ENCODE measurements at places on chromosomes 12 and 14.
A peak's percentile ranks its signal among the peaks of the same experiment; 100 is the strongest.

GRCh38 chr14:99318959-99319295, 46.9 kb upstream of the BCL11B start:
- DNase-seq = no peak

DNA sequence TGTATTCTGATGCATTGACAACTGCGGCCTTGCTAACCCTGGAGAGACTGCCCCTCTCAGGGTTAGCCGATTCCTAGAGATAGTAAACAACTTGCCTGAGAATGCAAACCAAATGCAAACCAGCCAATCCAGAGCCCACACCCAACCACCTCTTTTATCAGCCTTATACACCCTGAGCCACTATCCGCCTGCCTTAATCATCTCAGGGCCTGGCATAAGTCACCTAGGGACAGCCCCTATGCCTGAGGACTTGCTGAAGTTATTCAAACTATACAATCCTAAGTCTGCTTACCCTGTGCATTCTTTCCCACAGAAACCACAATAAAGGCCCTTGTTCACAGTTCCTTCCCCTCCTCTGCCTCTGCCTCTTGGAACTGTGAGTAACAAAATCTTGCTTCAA, 177.2 kb downstream of the KCNA5 start:
- no peak for DNase-seq

DNA sequence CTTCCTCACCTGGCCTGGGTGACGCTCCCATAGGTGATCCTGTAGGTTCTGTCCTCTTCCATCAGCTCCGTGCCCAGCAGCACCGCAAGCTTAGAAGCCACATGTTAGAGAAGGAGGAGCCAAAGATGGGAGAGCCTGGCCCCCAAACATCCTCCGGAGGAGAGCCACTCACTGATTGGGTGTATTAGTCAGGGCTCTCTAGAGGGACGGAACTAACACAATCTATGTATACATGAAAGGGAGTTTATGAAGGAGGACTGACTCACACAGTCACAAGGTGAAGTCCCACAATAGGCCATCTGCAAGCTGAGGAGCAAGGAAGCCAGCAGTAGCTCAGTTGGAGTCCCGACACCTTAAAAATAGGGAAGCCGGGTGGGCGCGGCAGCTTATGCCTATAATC, 1273.1 kb upstream of the TMEM132C start:
- DNase-seq = no peak

DNA sequence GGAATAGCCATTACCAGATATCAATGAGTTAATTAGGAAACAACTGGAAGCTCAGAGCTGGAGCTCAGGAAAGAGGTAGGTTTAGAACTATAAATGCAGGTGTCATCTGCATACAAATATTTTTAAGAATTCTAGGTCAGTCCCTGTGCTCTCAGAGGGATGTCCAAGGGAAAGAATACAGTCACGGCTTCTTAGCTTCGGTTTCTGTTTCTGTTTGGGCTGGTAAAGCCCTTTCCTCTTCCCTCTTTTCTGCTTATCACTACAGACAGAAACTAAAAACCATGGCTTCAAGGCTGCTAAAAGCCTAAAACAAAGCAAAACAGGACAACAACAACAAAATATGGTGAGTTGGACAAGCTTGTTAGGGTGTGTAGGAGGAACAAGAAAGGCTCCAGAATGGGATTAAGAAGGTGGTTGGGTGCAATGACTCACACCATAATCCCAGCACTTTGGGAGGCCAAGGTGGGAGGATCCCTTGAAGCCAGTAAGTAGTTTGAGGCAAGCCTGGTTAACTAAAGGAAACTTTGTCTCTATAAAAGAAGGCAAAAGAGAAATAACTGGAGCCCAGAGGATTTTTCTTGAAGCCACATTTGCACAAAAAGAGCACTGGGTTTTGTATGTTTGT, 113.0 kb downstream of the SEC23A start:
- no peak for DNase-seq

DNA sequence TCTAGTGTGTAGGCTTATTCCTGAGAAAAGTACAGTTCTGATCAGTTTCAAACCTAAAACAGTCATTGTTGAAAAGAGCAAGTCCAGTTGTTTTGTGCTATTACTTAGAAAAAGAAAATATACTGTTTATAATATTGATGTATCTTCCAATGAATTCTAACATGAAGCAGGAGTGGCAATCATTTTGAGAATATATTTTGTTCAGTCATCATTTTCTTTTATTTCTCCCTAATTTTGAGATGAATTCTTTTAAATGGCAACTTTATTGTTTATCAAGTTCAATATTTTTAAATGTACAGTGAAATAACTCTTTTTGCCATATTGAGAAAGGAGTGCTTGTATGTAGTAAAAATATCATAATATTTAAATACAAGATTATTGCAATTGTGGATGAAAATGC, 862.2 kb upstream of the MDGA2 start:
- DNase-seq = no peak

GRCh38 chr14:50347521-50347920, 35.4 kb downstream of the DMAC2L start:
- DNase-seq = no peak

- DNase-seq = no peak
These were observed 40.3 kb downstream of the TRAFD1 start for GRCh38 chr12:112165624-112166023.

GRCh38 chr14:70680748-70681147, 39.0 kb downstream of the TTC9 start:
- no peak for DNase-seq

- no peak for DNase-seq
These were observed 24.6 kb downstream of the PLEKHG3 start for GRCh38 chr14:64728856-64729255.

DNA sequence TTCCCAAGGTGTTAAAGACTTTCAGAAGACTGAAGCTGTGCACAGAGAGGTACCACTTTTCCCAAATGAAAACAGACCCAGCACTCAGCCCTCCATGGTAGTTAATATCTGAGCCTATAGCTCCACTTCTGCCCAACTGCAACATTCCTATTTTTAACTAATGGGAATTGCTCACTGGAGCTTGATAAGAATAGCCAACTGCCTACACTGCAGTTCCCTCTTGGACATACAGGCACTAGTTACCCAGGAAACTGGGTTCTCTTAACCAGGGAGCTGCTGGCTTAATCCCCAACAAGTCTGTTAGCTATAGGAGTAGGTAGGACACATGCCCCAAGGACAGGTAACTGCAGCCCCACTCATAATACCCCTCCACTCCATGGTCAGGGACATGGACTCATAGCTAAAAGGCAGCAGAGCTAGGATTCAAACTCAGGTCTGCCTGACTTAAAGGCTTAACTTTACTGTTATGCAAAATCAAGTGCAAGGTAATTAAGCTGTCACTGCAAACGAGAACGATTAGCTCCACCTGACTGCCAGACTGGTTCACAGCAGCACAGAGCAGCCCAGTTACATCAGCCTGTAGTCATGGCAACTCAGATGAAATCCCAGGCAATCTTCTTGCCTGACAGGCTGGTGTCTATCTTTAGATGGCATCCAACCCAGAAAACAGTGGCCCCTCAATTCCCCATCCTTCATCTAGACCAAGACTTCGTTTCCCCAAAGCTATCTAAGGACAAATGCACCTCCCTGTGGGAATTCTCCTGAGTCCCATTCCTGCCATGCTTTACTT, 77.1 kb upstream of the ACTN1 start:
- no peak for DNase-seq

- DNase-seq = no peak
These were observed 108.2 kb downstream of the SLC38A6 start for GRCh38 chr14:61089126-61089750.

GRCh38 chr14:40122968-40123648, 690.9 kb upstream of the FBXO33 start:
- DNase-seq = no peak

DNA sequence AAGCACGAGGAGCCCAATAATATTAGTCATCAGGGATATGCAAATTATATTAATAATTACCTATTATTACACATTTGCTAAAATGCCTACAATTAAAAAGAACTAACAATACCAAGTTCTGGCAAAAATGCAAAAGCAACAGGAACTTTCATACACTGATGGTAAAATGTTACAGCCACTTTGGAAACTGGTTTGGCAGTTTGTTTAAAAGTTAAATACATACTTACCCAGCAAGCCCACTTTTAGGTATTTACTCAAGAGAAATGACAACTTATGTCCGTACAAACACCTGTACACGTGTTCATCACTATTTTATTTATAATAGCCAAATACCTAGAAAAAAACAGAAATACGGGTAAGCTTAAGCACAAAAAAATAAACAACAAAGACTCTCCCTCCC, 17.0 kb downstream of the WDR89 start:
- no peak for DNase-seq

- DNase-seq = no peak
These were observed 11.2 kb upstream of the NCKAP1L start for GRCh38 chr12:54486173-54486867.

- DNase-seq = no peak
These were observed 32.3 kb downstream of the LGMN start for GRCh38 chr14:92716131-92716530.

- peak; percentile 49 for DNase-seq
These were observed 33.5 kb downstream of the FMNL3 start for GRCh38 chr12:49673446-49674317.

DNA sequence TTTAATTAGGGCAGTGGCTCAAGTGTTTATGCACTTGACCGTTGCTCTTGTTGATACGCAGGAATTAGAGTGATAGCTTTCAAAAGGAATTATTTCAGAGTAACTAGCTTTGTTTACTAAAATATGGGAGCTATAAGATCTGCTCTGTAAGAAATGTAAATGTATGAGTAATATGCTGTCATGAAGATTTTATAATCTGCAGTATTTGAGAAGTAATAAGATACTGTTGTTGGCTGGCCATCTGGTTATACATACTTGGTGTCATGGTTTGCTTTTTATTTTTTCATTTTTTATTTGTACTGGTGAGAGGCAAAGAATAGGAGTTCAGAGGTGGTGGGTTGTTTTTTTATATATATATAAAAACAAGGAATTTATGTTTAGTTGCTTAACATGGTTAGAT, 58.5 kb downstream of the PLXNC1 start:
- no peak for DNase-seq

- no peak for DNase-seq
These were observed 9.8 kb downstream of the GPR135 start for GRCh38 chr14:59455411-59455810.

- DNase-seq = no peak
These were observed 14.9 kb upstream of the MCRS1 start for GRCh38 chr12:49582850-49583249.

- DNase-seq = no peak
These were observed 7.0 kb upstream of the RABGGTA start for GRCh38 chr14:24278424-24278823.

DNA sequence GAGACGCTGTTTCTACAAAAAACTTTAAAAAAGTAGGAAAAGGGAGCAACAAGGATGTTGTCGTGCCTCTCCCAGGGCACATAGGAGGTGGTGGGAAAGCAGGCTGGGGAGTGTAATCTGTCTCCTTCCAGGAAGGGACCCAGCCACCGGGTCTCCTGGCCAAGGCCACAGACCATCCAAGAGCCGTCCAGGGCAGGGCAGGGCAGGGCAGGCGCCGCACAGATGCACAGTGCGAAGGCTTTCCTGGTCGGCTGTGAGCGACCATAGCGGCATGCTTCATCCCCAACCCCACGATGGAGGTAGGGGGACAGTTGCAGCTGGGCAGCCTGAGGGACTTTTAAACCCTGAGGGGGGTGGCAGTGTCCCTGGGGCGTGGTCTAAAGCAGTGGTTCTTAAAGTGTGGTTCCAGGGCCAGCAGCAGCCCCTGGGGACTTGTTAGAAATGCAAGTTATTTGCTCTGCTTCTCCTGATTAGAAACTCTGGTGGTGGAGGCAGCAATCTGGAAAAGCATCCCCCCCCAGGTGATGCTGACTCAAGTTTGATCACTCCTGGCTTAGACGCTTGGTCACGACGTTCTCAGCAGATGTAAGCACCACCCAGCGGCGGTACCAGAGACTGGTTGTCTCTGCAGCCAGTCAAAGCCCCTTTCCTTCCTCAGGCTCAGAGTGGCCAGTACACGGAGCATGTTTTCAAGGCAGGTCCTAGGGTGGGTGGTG, 197.4 kb upstream of the PRMT8 start:
- DNase-seq = no peak

DNA sequence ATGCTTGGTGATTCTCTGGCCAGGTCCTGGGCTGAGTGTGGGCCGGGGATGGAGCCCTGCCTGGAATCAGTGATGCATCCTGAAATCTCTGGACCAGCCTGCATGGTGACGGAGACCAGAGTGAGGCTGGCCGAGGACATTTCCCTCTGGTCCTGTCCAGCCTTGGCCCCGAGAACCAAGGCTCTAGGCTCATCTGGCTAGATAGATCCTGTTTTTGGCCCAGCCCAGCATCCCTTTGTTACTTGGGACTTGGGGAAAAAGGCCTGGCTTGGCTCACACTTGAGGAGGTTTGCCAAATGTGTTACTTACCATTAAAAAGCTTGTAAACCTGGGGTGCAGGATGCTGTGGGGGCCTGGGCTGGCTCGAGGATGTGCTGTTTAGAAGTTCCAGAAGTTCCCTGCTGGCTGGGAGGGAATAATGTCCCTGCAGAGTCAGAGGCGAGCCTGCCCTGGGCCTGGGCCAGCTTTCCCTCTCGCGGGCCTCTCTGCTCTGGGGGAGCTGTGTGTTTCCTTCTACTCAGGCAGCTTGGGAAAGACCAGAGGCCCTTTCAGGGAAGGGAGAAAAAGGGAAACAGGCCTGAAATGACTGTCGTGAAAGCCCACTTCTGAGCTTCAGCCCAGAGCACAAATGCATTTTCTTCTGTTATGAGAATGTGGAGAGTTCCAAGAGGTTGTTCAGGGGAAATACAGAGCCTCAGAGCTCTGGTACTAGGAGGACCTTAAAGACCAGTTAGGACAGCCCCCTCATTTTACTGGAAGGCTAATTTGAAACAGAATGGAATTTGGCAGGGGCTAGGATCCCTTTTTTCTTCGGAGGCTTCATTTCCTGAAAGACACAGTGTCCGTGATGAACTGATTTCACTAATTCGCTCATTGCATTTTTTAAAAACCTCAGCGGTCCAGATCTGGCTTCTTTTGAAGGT, 47.2 kb upstream of the CTDSP2 start:
- peak; percentile 81 for DNase-seq

DNA sequence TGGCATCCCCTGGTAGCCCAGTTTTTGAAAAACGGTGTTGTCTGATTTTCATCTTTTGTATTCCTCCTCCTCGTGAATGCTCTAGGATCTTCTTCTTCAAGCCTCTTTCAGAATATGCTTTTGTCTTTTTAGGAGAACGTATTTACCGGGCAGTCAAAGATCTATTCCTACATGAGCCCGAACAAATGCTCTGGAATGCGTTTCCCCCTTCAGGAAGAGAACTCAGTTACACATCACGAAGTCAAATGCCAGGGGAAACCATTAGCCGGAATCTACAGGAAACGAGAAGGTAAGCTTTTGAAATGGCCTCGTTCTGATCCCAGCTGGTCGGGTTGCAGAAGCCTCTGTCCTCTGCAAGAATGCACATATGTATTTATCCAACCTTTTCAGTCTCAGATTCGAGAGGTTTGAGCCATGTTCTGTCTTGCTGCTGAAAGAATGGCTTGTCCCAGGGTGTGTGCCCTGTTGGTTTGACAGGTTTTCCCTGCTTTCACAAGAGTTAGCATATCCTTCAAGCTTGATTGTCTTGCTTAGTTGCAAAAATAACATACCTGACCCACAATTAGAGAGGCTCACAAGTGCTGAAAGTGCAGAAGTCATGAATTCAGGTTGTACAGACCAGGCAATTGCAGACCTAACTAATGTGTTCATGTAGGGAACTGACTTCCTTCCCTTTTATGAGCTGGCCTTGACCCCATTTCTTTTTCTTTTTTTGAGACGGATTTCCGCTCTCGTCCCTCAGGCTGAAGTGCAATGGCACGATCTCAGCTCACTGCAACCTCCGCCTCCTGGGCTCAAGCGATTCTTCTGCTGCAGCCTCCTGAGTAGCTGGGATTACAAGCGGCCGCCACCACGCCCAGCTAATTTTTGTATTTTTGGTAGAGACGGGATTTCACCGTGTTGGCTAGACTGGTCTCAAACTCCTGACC, 6.8 kb downstream of the KMT5A start:
- no peak for DNase-seq
